Ammon's horn (tissue), 1 donor: ENCODE measurements at places on chromosomes 2 and 18.

DNA sequence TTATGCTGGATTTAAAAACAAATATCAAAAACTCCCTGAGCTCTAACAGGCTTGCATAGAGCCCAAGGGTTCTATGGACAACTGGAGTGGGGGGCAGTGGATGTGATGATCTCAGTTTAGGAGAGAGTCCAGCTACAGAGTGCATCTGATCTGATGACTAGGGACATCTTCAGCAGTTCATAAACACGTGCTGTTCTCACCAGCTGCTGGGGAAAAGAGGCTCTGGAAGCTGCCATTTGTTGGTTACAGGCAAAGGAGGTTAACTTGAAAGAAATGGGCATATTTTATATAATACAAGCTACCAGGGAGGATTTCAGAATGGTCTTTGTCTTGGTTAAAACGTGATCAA, 36.0 kb upstream of the ZNF396 start:
- no peak for DNase-seq

DNA sequence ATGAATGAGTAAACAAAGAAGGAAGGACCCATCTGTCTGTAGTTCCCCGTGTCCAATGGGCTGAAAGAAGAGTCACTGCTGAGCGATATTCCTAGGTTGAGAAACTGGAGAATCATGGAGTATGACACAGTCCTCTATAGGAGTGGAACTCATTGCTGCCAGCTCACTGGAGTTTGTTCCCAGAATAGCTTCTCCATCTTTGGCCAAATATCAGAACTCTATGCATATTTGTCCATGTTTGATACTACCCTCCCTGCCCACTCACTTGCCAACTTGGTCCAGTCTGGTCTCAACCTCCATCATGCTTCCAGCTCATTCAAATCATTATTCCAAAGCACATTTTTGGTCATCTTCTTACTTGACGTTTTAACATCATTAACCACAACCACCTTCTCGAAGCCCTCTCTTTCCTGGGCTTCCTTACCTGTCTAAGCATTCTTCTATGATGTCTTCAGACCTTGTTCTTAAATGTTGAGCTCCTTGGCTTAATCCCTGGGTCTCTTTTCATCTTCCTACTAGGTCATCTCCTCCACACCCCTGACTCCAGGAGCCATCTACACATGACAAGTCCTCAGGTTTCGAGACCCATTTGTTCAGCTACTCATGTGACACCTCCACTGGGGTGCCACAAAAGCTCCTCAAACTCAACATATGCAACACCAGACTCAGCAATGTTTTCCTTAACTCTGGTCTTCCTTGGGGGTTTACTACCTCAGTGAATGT, 221.6 kb downstream of the MYCN start:
- no peak for DNase-seq

GRCh38 chr2:235287375-235287733, 206.5 kb upstream of the AGAP1 start:
- peak; percentile 67 for DNase-seq

DNA sequence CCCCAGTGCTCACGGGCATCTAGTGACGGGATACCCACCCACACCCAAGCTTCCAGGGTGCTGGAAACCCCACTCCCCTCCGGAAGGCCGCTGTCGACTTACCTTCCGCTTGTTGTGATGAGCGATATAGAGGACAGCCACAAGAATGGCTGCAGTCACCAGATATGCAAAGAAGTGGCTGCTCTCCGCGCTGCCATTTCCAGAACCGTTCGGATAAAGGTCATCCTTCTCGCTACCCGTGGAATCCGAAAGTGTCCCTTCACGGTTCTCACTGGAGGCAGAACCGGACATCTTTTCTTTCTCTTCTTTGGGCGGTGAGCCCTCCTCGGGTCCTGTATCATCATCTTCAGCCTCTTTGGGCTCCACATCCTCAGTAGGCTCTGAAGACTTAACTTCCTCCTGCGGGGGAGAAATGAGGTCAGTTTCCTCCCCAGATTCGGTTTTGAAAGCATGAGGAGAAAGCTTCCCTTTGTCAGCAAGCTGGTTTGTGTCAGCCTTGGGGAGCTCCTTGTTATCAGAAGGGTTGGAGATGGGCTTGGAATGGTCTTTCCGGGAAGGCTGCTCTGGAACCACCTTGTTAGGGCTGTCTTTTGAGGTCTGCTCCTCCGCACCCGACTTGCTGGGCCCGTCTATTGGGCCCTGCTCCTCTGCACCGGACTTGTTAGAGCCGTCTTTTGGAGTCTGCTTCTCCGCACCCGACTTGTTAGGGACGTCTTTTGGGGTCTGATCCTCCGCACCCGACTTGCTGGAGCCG, 1.2 kb downstream of the TGOLN2 start:
- DNase-seq: peak; percentile 43

DNA sequence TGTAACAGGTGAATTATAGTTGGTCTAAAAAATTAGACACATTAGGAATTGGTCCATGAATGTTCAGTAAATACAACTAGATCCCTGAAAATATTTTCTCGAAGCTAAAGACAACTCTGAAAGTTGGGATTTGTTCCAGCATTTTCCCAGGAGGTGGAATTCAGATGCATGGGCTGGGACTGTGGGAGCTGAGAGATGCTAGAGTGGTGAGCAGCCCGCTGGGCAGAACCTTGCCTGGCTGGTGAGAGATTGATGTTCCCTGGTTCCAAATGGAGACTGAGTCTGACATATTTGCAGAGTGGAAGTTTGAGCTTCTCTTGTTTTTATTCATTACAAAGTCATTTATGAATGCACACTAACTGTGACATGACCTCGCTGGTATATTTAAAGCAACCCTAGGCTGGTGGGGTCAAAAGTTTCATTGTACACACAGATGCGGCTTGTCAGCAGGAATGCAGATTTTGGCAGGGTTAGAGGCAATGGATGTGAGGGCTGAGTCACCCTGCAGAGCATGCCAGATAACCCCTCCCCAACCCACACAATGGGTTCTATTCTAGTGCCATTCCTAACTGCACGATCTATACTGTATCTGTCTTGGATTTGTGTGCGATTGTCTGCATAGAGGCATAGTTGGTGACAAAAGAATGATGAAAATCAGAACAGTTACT, 23.5 kb upstream of the TMEM178A start:
- peak; percentile 81 for DNase-seq

- no peak for DNase-seq
These were observed 8.1 kb downstream of the SP9 start for GRCh38 chr2:174342686-174343342.

GRCh38 chr2:148966438-148966758, 72.1 kb upstream of the LYPD6B start:
- no peak for DNase-seq

DNA sequence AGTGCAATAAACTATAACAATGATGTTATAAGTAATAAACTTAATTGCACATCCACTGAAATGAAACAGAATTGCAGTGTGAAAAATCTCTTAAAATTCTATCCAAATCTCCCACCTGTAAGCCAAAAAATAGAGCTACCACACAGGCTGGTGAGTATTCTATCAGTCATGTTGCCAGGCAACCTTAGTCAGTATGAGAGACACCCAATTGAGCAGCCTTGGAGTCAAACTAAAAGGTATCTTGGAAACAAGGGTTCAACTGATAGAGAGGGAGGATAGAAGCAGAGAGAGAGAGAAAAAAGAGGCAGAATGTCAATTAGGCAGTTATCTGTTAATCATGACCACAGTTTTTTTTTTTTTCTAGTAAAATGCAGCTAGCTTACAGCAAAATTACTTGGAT, 45.8 kb downstream of the GALNT13 start:
- peak; percentile 15 for DNase-seq
